Chondrocyte (in vitro differentiated cells): ENCODE measurements at places on chromosomes 2 and 18. TPM values are rescaled to one million over a fixed set of nuclear protein-coding genes. Genes with fewer than 3 reads are reported as not detected.

DNA sequence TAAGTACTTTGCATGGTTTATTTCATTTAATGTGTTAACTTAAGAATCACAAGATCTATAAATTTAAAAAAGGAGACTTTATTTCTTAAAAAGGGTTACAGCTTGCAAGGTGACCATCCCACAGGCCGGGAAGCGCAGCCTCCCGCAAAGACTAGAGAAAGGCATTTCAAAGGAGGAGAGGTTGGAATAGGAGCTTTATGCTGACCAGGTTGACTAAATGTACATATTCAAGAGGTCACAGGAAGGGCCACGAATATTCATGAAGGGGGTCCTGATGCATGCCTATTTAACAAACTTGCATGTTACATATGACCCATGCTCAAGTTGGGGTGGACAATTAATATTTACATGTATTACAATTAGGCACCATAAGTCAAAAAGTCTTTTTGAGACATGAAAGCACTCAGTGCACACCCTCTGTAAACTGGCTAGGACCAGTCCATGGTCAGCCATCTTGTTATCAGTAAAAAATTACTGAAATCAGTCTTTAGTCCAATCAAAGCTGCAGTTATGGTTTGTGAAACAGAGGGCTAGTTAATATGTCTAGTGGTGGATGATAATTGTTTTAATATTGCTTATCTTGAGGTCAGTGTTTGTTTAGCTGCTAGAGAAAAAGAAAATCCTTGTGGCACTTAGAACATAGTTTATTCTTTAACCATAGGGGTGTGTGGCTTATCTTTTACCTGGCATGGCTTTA lies 169.3 kb downstream of the KCNE4 start:
- no peak for DNase-seq

GRCh38 chr2:36965206-36965605 lies 1.1 kb downstream of the STRN start:
- DNase-seq = no peak

DNA sequence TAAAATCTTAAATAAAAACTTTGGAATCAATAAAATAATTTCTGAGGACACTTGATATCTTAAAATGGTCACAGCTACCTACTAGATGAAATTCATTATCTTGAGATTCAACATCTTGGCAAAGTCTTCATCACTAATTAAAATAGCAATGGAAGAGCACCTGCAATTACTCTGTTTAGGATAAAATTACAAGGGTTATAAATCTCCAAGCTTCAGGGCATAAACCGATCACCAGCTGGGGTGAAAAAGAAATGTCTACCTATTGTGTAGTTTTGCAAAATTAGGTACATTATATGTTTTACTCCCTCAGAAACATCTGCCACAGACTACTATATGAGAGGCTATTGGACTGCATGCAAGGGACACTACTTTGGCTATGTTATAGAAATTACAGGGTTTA lies 327.1 kb downstream of the CCDC178 start:
- no peak for DNase-seq

DNA sequence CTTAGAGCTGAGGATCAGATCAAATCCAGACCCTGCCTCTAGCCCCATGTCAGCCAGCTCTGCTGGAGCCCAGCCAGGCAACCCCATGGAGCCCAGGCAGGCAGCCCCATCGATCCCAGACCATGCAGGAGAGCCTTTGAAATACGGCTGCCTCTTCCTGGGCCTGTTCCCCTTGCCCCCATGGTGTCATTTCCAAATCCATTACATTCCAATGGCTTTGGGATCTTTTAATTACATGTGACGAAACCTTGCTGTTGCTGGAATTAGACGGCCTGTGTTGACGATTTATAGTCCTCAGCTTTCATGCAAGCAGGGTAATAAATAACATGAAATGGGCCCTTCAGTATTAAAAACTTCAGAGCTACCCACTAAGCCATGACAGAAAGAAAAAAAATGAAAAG lies 75.8 kb upstream of the SLC14A2 start:
- DNase-seq = no peak

C2orf72 gene
- 0.12 to 1.3 TPM (median 1.00 TPM) in 3 replicates for total RNA-seq

GRHL1 gene
- total RNA-seq = 0.31 to 0.59 TPM (median 0.42 TPM) in 3 replicates

FAP gene
- total RNA-seq = 163 to 205 TPM (median 171 TPM) in 3 replicates

NEUROD1 gene
- total RNA-seq = not detected in 3 replicates

MC5R gene
- not detected in 3 replicates for total RNA-seq
